ENCODE measurements at places on chromosomes 1 and 21.

DNA sequence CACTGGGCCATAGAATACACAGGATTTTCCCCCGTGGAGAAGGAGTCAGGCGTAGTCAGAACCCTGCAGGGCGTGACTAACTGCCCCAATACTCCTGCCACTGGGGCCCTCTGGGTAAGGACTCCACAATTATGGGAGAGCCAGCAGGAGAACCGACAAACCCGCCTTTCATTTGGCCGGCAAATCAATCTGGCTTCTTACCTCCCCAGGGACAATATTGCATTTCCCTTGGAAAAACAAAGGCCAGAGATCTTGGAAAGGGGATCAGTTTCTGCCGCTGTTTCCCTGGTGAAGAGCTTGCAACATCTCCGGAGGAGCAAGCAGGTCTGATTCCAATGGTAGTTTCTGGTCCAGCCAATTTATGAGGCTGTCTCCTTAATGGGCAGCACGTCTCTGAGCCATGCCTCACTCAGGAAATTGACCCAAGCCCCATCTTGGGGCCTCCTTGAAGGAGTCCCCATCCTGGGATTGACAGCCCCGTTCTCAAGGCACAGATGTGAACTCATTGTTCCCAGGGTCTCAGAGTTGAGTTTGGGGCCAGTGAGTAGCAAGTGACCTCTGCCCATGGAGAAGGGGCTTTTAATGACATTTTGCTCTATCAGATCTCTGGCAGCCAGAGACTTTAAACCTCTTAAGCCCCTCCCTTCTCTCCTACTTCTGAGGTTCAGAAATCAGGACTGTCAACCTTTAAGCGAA, 4.3 kb downstream of the TRABD2B start:
- no peaks in the 10 kb centered on the region for H3K4me1 ChIP-seq
- no peaks in the 10 kb centered on the region for H3K36me3 ChIP-seq
- peaks cover 6% of the 10 kb centered on the region for H3K27me3 ChIP-seq
- no peak overlapping the region for H3K27ac ChIP-seq
- no peak for DNase-seq

DNA sequence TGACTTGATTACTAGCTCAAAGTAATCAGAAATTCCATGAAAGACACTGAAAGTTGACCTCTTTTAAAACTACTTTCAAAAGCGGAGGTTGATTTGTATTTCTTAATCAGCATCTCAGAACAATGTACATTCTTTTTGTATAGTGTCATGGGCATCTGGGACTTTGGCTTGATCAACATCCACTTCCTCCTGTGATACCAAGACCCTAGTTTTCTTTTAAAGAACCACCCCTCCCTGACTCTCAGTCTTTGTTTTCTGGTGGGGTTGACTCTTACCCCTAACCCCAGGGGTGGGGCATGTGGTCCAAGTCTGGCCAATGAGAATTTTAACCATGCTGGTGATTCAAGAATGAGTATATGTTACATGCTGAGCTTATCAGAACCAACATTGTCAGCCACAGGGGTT, 21.7 kb upstream of the IRF2BP2 start:
- H3K4me1 ChIP-seq, result no peaks in the 10 kb centered on the region
- no peaks in the 10 kb centered on the region for H3K36me3 ChIP-seq
- H3K27ac ChIP-seq, result no peak overlapping the region
- DNase-seq, result no peak
- no peak overlapping the region for H3K4me3 ChIP-seq

DNA sequence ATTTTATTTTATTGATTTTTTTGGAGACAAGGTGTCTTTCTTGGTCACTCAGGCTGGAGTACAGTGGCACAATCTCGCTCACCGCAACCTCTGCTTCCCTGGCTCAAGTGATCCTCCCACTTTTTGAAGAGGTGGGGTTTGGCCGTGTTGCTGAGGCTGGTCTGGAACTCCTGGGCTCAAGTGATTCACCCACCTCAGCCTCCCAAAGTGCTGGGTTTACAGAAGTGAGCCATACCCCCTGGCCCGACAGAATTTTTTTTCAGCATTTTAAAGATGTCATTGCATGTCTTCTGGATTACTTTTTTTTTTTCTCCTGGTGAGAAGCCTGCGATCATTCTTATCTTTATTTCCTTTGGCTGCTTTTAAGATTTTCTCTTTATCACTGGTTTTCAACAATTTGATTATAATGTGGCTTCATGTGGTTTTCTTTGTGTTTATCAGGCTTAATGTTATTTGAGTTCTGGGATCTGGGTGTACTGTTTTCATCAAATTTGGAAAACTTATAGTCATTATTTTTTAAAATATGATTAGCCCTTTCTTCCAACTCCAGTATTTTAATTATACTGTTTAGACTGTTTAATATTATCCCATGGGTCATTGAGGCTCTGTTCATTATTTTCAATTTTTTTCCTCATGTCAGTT, 23.1 kb upstream of the PTBP2 start:
- no peak overlapping the region for H3K4me3 ChIP-seq
- no peaks in the 10 kb centered on the region for H3K27me3 ChIP-seq
- DNase-seq, result no peak
- no peak overlapping the region for H3K27ac ChIP-seq

DNA sequence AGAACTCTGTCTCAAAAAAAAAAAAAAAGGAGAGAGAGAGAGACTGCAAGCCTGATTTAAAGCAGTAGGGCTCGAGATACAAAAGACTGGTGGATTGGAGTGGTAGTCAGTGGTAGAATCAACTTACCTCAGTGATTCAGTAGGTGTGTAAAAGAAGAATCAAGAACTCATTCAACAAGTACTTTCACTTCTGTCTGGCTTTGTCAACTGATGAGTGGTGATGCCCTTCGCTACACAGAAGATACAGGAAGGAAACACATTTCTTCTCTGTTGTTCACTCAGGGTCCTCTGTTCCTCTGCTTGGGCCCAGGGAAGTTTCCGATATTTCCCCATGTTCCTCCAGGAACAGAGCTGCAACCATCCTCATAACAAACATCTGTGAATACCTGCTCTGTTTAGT, 68.6 kb upstream of the COG2 start:
- no peaks in the 10 kb centered on the region for H3K36me3 ChIP-seq
- peaks cover 29% of the 10 kb centered on the region for H3K27me3 ChIP-seq
- H3K27ac ChIP-seq, result no peak overlapping the region
- H3K4me3 ChIP-seq, result no peak overlapping the region
- H3K4me1 ChIP-seq, result no peaks in the 10 kb centered on the region
- DNase-seq, result no peak

- H3K4me3 ChIP-seq, result no peak overlapping the region
- no peaks in the 10 kb centered on the region for H3K36me3 ChIP-seq
- no peak for DNase-seq
- H3K27me3 ChIP-seq, result peaks cover 9% of the 10 kb centered on the region
- no peak overlapping the region for H3K27ac ChIP-seq
- no peaks in the 10 kb centered on the region for H3K4me1 ChIP-seq
These were observed 53.5 kb downstream of the FAAP20 start for GRCh38 chr1:2141025-2141424.

GRCh38 chr1:225440380-225441221, 12.8 kb upstream of the LBR start:
- H3K27ac ChIP-seq, result no peak overlapping the region
- no peak for DNase-seq
- H3K4me1 ChIP-seq, result peaks cover 31% of the 10 kb centered on the region

GRCh38 chr1:19559641-19560040, 74.3 kb upstream of the CAPZB start:
- no peaks in the 10 kb centered on the region for H3K27me3 ChIP-seq
- no peak overlapping the region for H3K4me3 ChIP-seq
- no peak for DNase-seq
- no peaks in the 10 kb centered on the region for H3K4me1 ChIP-seq
- H3K36me3 ChIP-seq, result no peaks in the 10 kb centered on the region

- no peak overlapping the region for H3K4me3 ChIP-seq
- H3K4me1 ChIP-seq, result no peaks in the 10 kb centered on the region
- H3K36me3 ChIP-seq, result no peaks in the 10 kb centered on the region
- no peaks in the 10 kb centered on the region for H3K27me3 ChIP-seq
- no peak for DNase-seq
These were observed 58.1 kb downstream of the CAPZB start for GRCh38 chr1:19427087-19427781.

- no peak overlapping the region for H3K27ac ChIP-seq
- H3K4me3 ChIP-seq, result no peak overlapping the region
- no peaks in the 10 kb centered on the region for H3K4me1 ChIP-seq
- no peaks in the 10 kb centered on the region for H3K36me3 ChIP-seq
These were observed 50.9 kb upstream of the NR5A2 start for GRCh38 chr1:199976496-199977144.

DNA sequence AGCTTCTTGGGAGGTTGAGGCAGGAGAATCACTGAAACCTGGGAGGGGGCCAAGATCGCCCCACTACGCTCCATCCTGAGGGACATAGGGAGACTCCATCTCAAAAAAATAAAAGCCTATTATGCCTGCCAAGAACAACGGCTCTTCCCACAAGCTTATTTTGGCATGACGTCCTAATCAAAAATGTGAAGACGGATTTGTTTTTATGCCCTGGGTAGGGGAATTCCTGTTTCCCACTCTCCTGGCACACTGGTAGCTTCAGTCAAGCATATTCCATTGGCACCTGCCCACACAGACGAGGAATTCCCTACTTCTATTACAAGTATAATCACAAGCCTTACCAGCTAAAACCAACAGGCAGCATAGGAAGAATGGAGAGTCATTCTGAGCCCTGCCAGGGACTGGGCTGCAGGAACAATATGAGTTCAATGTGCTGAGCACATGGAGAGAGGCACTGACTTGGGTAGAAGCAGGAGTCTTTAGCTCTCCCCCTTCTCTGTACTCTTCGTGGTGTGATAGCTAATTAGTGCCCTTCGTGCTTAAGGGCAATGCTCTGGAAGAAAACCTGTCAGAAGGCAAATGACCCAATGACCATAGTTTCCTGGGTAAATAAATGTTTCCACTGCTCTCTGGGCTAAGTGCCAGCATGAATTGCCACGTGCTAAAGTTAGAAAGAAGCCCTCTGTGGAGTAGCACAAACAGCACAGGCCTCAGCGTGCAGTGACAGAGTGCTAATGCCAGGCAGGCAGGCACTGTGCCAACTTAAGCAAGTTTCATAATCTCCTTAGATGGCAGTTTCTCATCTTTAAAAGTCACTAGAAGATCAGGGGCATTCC, 16.8 kb downstream of the TNFSF4 start:
- peak overlapping the region; percentile 69 for H3K27ac ChIP-seq
- peak; percentile 51 for DNase-seq
- no peaks in the 10 kb centered on the region for H3K27me3 ChIP-seq
- peaks cover 26% of the 10 kb centered on the region for H3K4me1 ChIP-seq

DNA sequence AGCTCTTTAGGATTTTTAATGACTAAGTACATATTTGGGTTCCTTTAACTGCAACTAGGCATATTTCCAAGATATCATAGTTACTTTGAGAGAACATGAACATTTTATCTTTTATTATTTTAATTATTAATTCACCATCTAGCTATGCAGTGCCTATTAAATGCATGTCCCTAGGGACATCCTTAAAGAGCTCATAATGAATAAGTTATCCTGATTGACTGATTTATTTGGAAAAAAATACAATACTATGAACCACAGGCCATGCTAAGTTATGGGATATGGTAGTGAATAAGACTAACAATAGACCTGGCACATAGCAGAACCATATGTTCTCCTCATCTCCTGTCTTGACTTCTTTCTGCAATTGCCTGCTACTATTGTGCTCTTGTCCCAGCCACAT, 16.4 kb upstream of the C1orf105 start:
- DNase-seq, result no peak
- no peaks in the 10 kb centered on the region for H3K36me3 ChIP-seq
- H3K4me1 ChIP-seq, result no peaks in the 10 kb centered on the region
- no peak overlapping the region for H3K4me3 ChIP-seq

GRCh38 chr1:77051425-77051824, 167.8 kb downstream of the PIGK start:
- no peak overlapping the region for H3K4me3 ChIP-seq
- no peak for DNase-seq
- H3K36me3 ChIP-seq, result no peaks in the 10 kb centered on the region
- H3K27ac ChIP-seq, result no peak overlapping the region
- peaks cover 21% of the 10 kb centered on the region for H3K4me1 ChIP-seq
- H3K27me3 ChIP-seq, result no peaks in the 10 kb centered on the region

DNA sequence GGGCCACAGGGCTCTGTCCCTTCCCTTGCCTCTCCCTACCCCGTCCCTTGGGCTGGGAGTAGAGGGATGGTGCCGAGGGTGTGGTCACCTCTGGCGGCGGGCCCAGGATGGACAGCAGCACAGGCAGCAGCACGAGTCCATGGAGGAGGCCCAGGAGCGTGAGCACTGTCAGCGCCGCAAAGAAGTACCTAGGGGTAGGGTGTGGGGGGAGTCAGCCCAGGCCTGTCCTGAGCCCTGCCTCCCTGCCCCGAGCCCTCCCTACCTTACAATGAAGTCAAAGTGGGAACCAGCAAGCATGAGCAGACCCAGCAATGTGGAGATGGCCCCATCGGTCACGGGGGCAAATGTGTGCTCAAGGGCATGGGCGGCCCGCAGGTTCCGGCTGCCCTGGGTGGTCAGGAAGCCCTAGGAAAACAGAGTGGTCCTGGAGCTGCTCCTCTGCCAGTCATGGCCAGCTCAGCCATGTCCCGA, 14.7 kb downstream of the BTBD19 start:
- no peak for DNase-seq
- no peak overlapping the region for H3K27ac ChIP-seq
- peaks cover 29% of the 10 kb centered on the region for H3K4me1 ChIP-seq
- no peaks in the 10 kb centered on the region for H3K36me3 ChIP-seq
- no peak overlapping the region for H3K4me3 ChIP-seq
- H3K27me3 ChIP-seq, result no peaks in the 10 kb centered on the region

- H3K27ac ChIP-seq, result no peak overlapping the region
- no peaks in the 10 kb centered on the region for H3K27me3 ChIP-seq
- H3K4me1 ChIP-seq, result no peaks in the 10 kb centered on the region
- no peak overlapping the region for H3K4me3 ChIP-seq
These were observed 13.5 kb upstream of the ZBED6 start for GRCh38 chr1:203781962-203782361.

DNA sequence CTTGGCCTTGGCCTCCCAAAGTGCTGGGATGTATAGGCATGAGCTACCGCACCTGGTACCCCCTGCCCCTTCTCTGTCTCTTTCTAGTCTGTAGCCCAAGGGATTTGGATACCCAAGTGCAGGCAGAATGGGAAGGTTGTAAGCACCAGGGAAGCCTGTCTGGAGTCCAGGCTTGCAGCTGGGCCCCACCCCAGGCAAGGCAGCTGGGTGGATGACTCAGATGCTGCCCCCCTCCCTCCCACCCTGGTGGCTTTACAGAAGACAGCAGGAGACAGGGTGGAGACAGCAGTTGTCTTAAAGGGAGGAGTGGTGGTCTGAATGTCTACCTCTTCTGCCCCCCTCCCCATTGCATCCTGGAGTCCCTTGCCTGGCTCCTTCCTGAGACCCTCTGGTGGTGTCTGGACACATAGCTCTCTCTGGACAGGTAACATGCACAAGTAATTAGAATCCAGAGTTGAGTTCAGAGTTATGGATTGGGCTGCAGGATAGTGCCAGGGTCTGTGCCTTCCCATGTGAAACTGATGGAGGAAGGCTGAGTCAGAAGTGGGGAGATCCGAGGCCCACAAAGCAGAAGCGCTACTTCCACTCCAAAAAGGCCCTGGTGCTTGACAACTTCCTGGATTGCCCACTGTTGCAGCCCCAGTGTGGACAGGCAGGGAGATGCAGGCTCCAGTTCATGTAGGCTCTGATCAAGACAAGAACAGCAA, 5.1 kb downstream of the LMNA start:
- H3K4me1 ChIP-seq, result no peaks in the 10 kb centered on the region
- no peak for DNase-seq
- no peak overlapping the region for H3K27ac ChIP-seq
- no peaks in the 10 kb centered on the region for H3K36me3 ChIP-seq
- peaks cover 19% of the 10 kb centered on the region for H3K27me3 ChIP-seq
- H3K4me3 ChIP-seq, result no peak overlapping the region

All from DND-41 (cell line).